ENCODE measurements at places on chromosomes 2 and 18.

GRCh38 chr2:42516418-42516901 is 22.7 kb upstream of the KCNG3 start:
- no peak for DNase-seq

GRCh38 chr2:104092886-104093285 is 761.0 kb upstream of the POU3F3 start:
- no peak for DNase-seq

DNA sequence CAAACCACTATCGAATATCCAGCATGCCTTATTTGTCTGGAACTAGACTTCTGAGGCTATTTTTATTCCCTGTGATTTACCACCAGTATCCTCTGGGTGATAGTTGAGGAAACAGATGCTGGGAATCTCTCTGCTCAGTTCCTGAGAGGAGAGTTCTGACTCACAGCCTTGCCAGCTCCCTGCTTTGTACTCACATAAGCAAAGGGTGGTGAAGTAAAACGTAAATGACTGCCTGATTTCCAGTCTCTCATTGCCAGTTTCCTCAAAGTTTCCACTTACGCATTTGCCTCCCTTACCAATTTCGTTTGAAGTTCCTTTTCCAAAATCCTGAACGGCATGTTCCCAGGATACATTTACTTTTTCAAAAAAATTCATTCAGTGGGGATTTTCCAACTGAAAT is 69.2 kb upstream of the HNRNPA3 start:
- no peak for DNase-seq

DNA sequence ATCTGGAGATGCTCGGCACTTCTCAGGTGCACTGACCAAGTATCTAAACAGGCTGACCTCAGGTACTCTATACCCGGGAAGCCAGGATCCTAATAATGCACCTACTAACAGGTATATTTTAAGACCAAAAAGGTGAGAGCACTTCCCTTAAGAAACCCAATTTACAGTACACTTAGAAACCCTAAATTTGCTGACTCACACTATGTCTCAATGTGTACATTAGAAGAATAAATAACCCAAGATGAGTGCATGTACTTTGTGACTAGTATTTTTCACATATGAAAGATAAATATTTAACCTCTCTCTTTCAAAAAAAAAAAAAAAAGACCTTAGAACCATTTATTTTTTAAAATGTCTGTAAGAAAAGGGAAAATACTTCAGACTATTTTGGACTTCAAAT is 118.8 kb downstream of the ZNF516 start:
- no peak for DNase-seq

DNA sequence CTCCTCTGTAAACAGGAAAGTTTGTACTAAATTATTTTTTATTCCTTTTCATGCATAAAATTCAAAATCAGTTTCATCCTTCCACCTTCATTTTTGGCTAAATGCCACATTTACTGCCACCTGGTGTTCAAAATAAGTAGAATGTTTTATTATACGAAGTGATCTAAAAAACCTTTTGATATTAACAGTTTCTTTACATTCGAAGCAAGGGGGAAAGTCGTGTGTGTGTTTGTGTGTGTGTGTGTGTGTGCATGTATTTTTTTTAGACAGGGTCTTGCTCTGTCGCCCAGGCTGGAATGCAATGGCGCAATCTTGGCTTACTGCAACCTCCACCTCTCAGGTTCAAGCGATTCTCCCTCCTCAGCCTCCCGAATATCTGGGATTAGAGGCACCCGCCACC is 9.0 kb upstream of the SCN9A start:
- DNase-seq: no peak

DNA sequence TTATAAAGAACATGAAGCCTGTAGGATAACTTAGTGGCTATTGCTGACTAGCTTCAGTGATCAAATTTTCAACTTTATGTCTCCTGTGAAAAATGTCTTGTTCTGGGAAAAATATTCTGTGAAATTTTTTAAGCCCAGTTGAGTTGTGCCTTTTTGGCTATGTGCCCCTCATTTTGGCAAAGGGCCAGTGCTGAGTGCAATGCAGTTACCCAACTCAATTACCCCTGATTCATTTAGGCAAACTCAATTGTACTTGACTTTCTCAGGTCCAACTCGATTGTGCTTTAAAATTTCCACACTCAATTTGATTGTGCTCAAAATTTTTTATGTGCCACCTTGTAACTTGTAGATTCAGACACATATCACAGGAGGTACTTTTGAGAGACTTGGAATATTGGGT is 548.8 kb upstream of the NRP2 start:
- no peak for DNase-seq

DNA sequence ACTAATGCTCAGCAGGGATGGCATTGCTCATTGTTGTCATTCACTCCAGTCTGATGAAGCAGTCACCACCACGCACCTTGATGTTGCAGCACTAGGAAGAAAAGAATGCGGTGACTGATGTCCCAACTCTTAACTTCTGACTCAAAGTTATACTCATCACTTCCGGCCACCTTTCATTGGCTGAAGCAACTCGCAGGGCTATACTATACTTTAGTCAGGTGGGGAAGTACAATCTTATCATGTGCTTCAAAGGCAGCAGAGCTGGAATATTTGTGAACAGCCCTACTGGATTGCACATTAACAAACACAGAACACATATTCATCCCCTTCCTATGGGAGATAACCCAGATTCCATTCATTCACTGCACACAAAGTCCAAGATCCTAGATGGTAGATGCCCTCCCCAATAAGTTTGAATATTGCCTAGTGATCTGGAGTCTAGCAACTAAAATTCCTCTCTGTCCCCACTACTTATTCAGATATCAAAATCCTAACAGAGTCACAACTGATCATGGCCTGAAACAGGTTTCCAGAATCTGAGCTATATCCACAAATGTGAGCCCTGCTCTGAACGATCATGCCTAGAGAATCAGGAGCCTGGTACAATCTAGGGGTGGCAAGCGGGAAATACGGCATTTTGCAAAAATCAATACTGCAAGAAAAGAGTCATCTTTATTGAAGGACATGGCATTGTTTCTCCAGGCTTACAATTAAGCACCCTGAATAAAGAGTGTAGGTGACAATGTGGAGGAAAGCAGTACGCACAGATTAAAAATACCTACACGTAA is 3.4 kb upstream of the SPATS2L start:
- no peak for DNase-seq

- DNase-seq: no peak
Measured at GRCh38 chr2:107392241-107392704, 434.4 kb upstream of the RGPD4 start.
